KG1 (cell line): ENCODE measurements at places on chromosomes 6 and 20.

DNA sequence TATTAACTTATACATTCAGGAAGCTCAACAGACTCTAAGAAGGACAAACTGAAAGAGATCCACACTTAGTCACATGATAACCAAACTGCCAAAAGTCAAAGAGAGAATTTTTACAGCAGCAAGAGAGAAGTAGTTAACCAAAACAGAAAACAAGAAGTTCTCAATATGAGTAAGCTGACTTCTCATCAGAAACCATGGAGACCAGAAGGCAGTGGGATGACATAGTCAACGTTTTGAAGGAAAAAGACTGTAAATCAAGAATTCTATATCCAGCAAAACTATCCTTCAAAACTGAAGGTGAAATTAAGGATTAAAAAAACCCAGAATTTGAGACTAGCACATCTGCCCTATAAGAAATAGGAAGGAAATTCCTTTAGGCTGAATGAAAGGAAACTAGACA, 60.4 kb downstream of the COL19A1 start:
- no peak for DNase-seq

DNA sequence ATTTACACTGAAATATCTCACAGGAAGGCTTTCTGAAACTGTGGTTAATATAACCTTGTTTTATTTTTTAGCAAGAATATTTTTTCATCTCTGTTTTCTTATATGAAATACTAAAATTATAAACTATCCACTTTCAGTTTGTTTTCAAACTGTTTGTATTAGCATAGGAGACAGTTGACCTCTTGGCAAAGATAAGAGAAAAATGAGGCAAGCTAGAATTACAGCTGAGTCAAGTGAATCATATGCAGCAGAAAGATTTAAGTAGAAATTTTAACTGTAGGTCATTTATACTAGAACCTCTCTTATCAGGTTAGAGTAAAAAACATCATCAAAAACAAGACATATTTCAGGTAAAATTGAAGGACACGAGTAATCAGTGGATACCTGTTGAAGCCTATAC, 792.6 kb downstream of the PHF3 start:
- DNase-seq, result no peak

GRCh38 chr6:125611573-125612344, 137.7 kb upstream of the HEY2 start:
- DNase-seq, result no peak

GRCh38 chr6:138410972-138411880, 7.2 kb downstream of the HEBP2 start:
- no peak for DNase-seq

GRCh38 chr6:34094474-34095135, 51.3 kb downstream of the GRM4 start:
- DNase-seq, result no peak

DNA sequence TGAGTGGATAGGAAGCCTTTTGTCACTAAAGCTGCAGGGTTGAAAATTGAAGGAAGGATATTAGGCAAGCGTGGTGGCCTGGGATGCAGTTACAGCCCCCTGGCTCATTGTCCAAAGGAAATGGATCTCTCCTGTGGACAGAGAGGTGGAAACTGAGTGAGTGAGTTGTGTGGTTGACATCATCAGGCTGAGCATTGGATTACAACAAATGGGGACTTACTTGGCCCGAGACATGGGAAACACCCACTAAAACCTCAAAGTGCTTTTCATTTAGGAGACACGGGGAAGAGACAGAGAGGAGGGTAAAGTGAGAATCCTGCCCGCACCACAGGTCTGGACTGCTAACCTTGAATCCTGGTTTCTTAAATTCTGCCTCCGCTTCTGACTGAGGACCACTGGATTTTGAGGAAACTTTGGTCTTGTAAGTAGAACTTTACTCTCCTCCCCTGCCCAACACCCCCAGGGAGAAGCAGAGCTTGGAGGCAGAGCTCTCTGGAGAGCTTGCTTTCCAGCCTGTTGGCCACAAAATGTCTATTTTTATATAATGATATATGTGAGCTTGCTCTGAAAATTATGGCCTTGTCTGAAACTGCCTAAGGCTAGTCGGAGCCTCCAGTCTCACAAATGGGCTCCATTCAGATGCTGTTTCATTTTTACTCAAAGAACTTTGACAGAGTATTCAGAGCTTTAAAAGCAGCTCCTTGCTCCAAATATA, at the start of gene PKIG:
Gene PKIG, plus strand, starts transcription at position 269 of the 715 bp plus-strand sequence. CDS start 31,978 bp downstream, outside the sequence.
- DNase-seq, result no peak

GRCh38 chr6:100554228-100554627, 89.5 kb upstream of the SIM1 start:
- DNase-seq, result no peak

DNA sequence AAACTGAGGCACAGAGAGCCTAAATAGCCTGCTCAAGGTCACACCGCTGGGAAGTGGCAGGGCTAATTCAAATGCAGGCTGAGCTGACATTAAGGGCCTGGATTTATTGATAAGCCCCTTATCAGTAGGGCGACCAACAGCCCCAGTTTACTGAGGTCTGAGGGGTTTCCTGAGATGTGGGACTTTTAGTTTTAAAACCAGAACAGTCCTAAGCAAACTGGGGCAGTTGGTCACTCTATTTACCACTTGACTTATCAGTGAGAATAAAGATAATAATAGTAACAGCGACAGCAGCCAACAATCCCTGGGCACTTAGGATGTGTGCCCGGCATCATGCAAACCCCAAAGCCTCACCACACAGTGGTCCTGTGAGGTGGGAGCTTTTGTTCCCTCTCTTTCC, 27.6 kb downstream of the PREX1 start:
- no peak for DNase-seq

DNA sequence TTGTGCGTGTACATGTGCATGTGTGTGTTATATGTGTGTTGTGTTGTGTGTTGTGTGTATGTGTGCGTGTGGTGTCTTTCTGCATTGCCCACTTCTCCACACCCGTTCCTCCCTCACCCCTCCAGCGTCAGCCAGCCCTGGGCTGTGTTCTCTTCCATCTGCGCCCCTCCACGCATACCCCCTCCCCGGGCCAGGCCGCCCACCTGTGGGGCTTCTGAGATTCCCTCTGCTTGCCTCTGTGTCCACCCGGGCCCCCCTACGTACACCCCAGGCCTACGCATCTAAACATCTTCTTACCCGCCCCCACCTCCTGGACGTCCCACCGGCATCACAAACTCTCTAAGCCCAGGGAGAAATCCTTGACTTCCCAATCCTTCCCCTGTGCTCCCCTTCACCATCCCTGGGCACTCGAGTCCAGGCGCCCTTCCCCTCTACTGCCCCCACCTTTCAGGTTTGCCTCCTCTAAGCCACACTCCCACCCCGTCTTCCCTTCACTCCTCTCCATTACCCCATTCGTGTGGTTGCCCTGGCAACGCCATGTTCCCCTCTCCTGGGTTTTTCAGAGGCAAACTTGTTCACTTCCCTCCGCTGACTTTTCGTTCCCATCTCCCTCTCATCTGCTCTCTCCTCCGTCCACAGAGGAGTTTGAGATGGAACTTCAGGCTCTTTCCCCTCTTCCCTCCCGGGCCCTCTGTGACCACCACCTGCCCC, 81.7 kb upstream of the NNAT start:
- DNase-seq, result no peak

DNA sequence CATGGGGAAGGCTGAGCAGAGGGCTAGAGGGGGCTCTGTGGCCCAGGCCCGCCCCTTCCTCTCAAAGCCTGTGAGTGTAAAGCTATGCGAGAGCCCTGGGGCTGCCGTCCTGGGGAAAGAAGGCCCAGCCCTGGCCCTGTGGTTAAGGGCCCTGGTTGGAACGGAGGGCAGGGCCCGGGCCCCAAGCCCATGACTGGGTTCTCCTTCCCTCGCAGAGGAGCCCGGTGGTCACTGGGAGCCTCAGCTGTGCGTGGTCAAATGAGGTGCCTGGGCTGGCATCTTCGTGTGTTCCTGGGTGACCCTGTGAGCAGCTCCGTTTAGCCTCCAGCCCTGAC, 56.0 kb downstream of the SMOC2 start:
- DNase-seq, result no peak

- DNase-seq, result no peak
Measured at GRCh38 chr6:113562248-113562647, 294.9 kb upstream of the MARCKS start.

DNA sequence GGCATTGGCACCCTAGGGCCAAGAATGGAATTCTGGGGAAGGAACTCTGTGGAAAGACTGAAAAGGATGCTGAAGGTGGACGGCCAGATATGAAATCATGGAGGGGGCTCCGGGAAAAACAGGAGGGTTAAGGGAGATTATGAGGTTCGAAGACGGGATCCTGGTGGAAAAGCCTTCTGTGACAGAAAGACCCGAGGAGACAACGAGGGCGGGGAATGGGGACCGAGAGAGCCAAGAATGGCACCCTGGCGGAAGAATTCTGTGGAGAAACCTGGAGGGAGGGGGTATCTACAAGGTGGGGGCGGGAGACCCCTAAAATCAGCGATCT, 426 bp downstream of the TRMT6 start:
- DNase-seq, result no peak

DNA sequence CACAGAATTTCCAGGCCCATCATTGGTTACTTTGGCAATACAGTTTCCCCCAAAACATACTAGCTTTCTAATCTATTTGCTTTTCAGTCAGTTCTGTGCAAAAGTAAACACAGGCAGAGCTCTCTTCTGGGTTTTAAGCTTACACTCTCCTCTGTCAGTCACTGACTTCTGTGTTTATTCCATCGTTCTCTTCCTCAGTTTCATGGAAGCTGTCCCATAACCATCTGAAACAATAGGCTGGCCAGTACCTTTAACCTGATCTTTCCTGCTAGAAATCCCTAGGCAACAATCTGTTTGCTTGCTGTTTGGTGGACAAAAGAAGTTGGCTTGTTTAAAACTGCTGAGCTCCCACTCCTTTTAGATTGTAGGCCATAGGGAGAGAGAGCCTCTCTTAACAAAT, 431.5 kb downstream of the HACE1 start:
- DNase-seq, result no peak

GRCh38 chr20:44031781-44032582, 117.3 kb downstream of the TOX2 start:
- DNase-seq, result no peak

- no peak for DNase-seq
Measured at GRCh38 chr6:42618105-42618504, 54.3 kb downstream of the UBR2 start.

- no peak for DNase-seq
Measured at GRCh38 chr20:51326201-51326819, 216.2 kb downstream of the NFATC2 start.

DNA sequence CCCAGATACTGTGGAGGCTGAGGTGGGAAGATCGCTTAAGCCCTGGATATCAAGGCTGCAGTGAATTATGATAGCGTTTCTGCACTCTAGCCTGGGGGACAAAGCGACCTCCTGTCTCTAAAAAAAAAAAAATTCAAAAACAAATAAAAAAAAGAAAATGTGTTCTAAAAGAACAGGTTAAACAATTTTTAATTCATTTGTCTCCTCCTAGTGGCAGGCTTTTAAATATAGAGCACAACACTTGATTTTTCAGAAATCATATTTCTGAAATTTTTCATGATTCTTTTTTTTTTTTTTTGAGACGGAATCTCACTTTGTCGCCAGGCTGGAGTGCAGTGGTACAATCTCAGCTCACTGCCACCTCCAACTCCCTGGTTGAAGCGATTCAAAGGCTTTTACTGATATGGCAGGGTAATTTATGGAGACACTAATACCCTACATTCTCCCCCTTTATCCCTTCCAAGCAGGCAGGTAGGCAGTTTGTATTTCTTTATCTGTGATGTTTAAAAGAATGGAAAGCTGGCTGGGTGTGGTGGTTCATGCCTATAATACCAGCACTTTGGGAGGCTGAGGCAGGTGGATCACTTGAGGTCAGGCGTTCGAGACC, 8.7 kb upstream of the GTF3C6 start:
- peak; percentile 44 for DNase-seq

DNA sequence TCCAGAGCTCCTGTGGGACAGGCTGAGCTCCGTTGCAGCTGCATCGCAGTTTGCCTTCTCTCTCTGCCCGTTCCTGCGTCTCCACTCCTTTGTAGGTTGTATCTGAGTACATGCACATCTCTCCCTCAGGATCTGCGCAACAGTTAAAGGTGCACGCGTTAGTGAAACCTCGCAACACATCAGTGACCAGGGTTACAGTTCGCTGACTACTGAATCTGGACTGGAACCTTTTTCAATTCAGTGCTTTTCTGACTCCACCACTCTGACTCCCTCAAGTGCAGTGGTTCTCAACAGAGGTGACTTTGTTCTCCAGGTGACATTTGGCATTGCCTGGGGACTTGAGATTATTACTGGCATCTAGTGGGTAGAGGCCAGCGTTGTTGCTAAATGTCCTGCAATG, 44.0 kb downstream of the UST start:
- no peak for DNase-seq

- no peak for DNase-seq
Measured at GRCh38 chr20:38021087-38021772, 12.0 kb downstream of the TTI1 start.
